ENCODE measurements at places on chromosomes 2 and 18. TPM values are rescaled to one million over a fixed set of nuclear protein-coding genes. Genes with fewer than 3 reads are reported as not detected.

DNA sequence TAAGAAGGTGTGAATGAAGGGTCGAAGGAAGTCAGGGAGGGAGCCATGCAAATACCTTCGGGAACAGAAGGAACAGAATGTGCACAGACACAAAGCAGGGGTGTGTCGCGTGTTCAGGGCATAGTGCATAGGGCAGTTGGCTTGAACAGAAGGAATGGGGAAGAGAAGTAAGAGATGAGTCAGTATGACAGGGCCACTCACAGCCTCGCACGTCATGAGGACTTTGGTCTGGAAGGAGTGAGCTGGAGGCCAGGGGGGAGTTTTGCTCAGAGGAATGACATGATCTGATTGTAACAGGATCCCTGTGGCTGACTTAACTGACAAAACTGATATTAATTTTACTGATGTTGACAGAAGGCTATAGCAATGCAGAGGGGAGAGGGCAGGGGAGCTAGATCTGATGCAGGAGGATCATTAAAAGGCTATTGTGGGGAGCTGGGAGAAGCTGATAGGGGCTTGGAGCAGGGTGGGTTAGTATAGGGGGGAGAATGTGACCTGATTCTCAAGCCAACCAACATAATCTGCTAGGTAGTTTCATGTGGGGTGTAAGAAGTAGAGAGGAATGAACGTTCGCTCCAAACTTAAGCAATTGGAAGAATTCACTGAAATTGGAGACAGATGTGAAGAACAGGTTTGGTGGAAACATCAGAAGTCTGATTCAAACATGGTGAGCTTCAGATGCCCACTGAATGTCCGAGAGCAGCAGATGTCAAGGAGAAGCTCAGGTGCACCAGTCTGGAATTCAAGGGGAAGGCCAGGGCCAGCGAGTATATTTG lies 60.4 kb upstream of the COPS8 start:
- H3K36me3 ChIP-seq = no peaks in the 10 kb centered on the region
- no peak for DNase-seq
- H3K27ac ChIP-seq = no peak overlapping the region
- no peaks in the 10 kb centered on the region for H3K4me1 ChIP-seq
- no peak overlapping the region for H3K4me3 ChIP-seq

DNA sequence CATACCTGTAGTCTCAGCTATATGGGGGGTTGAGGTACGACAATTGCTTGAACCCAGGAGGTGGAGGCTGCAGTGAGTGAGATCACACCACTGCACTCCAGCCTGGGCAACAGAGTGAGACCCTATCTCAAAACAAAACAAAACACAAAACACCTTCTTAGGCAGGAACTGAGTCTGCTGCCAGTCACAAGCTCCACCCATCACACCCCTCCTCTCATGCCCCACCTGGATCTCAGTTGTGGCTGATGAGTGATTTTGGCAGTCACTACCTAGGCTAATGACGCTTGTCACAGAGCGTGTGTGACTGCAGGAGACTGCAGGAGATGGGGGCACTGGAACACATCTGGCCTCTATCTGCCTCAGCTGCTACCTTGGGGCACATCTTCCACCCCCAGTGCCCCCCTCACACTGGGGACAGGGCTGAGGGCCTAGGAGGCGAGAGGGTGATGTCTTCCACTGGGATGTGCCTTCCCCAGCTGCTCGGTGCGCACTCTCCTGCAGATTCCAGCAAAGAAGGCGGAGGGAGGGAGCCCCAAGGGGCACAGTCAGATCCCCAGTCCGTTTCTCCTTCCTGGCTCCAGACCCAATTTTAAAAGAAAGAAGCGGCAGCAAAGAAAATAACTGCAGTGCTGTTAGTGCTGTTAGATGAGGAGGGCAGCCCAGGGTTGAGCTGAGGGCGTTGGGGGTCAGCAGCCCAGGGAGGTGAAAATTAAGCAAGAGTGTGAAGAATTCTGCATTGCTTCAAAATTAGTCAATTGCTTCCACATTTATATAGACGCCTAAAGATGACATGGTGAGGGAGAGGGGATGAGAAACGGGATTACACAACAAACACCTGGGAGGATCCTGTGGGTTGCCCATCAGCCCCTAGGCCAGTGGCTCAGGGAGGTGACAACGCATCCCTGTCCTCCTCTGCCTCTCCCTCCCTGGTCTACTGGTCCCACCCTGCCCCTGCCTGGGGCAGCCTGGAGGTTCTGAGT lies 143.6 kb upstream of the HAAO start:
- DNase-seq = no peak
- no peak overlapping the region for H3K4me3 ChIP-seq
- no peaks in the 10 kb centered on the region for H3K36me3 ChIP-seq
- peak overlapping the region; percentile 8 for H3K27ac ChIP-seq
- peaks cover 55% of the 10 kb centered on the region for H3K4me1 ChIP-seq

GRCh38 chr2:62099523-62100175 lies 96.3 kb upstream of the B3GNT2 start:
- no peak overlapping the region for H3K4me3 ChIP-seq
- DNase-seq = no peak
- H3K36me3 ChIP-seq = no peaks in the 10 kb centered on the region
- H3K27me3 ChIP-seq = no peaks in the 10 kb centered on the region
- H3K4me1 ChIP-seq = no peaks in the 10 kb centered on the region

Gene IL36B
- total RNA-seq = not detected

DNA sequence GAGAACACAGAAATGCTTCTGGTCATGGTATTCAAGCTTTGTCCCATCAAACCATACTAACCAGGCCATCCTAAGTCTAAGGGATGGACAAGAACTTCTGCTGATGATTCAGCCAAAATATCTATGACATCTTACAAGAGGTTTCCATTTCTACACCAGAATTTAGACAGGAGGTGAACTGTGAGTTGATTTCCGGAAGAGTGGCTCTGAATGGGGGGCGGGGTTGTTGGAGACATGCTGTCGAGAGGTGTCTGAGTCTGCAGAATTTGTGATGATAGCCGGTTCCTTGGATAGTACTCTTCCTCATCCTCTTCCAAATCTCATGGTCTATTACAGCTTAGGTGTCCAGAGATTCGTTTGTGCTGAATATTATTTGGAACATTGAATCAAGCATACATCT lies 408.7 kb upstream of the TCF4 start:
- no peak overlapping the region for H3K27ac ChIP-seq
- no peaks in the 10 kb centered on the region for H3K36me3 ChIP-seq
- no peak overlapping the region for H3K4me3 ChIP-seq
- H3K27me3 ChIP-seq = no peaks in the 10 kb centered on the region
- DNase-seq = no peak

DNA sequence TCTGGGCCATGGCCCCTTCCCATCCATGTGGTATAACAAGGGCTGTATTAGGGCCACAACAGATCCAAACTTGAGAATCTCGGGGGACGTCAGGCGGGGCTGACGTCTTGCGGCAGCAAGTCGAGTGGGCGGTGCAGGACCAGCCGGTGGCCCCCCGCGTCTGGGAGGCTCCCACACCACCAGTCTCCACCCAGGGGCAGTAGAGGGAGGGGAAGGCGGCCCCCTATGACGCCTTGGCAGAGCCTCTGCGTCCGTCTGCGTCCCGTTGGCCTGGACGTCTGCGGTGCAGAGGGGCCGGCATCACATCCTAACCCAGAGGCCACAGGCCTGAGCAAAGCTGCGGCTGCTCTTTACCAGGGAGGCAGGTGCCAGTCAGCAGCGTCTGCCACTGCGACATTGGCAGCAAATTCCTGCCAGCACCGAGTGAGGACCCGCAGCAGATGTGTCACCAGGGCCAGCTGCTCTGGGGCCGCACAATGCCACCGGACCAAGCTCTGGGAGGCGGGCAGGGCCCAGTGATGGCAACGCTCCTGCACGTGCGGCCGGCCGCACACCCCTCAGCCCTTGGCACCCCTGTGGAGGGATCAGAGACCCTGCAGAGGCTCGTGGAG lies 73.8 kb downstream of the KCNG2 start:
- no peaks in the 10 kb centered on the region for H3K4me1 ChIP-seq
- H3K36me3 ChIP-seq = no peaks in the 10 kb centered on the region
- no peak overlapping the region for H3K4me3 ChIP-seq
- no peak for DNase-seq

- no peak for DNase-seq
- peaks cover 47% of the 10 kb centered on the region for H3K27me3 ChIP-seq
- no peaks in the 10 kb centered on the region for H3K36me3 ChIP-seq
- H3K27ac ChIP-seq = no peak overlapping the region
- H3K4me3 ChIP-seq = no peak overlapping the region
Measured at GRCh38 chr2:232898592-232899543, 28.8 kb downstream of the SNORC start.

DNA sequence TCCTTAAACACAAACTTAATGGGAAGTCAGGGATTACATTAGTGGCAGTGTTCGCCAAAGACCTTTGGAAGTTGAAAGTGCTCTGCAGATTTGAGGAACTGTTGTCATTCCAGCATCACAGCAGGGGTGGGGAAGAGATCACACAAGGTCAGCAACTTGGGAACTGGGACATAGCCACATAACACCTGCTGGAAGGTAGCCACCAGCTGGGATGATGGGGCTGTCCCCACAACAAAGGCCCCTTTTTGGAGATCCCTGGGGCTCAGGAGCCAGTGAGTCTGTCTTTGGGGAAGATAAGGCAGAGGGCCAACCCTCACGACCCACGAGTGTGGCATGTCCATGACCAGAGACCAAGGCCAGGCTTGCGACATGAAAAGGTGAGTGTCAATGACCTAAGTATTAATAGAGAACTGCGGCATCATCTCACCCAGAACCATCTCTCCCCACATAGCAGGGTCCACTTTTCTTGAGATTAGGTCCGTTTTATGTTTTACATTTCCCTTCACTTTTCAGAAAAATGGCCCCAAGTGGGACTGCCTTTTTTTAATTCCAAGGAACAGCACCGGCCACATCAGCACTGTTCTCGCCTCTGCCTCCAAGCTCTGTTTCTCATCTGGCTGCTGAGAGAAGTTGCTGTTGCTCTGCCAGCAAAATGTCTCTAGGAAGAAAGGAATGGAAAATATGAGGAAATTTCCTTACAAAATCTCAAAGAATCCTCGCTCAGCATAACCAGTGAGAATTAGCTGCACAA lies 106.9 kb downstream of the GFPT1 start:
- H3K27ac ChIP-seq = no peak overlapping the region
- no peaks in the 10 kb centered on the region for H3K36me3 ChIP-seq
- no peaks in the 10 kb centered on the region for H3K27me3 ChIP-seq

DNA sequence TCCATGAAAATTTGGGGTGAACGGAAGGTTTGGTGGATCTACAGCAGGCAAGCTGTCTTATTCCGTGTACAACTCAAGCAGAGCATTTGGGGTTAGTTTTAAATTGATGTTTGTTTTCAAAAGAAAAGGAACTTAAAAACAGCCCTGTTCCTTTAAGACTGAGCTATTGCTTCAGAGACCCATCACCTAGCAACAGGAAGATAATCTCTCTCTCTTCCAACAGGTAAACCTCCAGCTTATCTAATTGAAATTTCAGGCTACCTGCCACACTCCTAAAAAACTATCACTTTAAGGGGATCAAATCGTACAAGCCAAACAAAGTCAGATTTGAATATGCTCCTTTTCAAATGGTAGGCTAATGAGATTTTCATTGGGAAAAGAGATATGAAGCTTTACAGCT lies 101.8 kb downstream of the RNF152 start:
- no peak overlapping the region for H3K4me3 ChIP-seq
- no peak for DNase-seq
- no peaks in the 10 kb centered on the region for H3K27me3 ChIP-seq

DNA sequence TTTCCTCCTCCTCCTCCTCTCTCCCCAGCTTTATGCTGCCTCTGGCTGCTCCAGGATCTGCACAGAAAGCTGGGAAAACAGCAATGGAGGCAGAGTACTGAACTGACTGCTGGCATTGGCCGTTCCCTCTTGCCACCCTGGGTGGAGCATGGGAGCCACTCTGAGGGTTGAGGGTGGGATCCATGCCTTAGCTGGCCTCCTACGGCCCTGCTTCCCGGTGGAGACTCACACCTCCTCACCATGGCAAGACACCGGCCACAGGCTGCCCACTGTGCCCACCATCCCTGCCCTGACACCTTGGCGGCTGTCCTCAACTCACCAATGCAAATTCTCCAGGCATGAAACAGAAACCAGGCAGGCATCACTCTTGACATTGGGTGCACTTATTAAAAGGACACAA lies 832.3 kb upstream of the ID2 start:
- H3K36me3 ChIP-seq = no peaks in the 10 kb centered on the region
- no peak overlapping the region for H3K4me3 ChIP-seq
- H3K4me1 ChIP-seq = no peaks in the 10 kb centered on the region
- H3K27ac ChIP-seq = no peak overlapping the region
- DNase-seq = peak; percentile 81

DNA sequence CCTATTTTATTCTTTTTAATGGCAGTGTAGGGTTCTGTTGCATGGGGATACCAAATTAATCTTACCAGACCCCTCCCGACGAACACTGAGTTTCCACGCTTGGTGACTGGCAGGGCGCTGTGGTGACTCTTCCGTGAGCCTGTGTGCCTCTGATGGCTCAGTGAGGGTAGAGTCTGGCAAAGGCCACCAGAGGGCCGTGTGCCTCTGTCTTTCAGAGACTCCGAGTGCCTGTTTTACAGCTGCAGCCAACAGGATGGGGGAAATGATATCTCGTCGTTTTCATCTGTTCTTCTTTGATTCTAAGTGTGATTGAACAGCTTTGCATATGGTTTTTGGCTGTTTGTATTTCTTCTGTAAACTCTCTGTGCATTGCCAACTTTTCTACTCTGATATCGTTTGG lies 99.8 kb downstream of the ZNF236 start:
- no peaks in the 10 kb centered on the region for H3K4me1 ChIP-seq
- DNase-seq = no peak
- peaks cover 39% of the 10 kb centered on the region for H3K36me3 ChIP-seq
- H3K27me3 ChIP-seq = no peaks in the 10 kb centered on the region

DNA sequence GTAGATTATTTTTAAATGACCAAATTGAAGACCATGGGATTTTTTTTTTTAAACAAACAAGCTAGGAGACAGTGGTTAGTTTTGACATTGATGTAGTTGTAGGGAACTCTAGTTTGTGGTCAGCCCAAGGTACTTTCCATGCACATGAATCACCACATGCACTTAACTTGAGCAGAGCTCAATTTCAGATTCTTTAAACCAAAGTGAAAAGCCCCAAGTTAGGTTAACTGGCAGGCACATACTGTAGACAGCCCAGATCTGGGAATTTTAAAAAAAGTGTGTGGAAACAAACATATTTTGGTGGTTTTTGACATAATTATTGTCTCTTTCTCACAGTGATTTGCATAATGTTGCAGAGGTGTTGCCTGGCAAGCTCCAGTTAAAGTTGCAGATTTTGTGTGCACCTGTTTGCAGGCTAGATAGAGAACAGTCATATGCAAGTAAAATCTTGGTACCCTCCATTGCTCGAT lies 88.4 kb downstream of the BCL2L11 start:
- H3K36me3 ChIP-seq = no peaks in the 10 kb centered on the region
- no peaks in the 10 kb centered on the region for H3K27me3 ChIP-seq
- no peak overlapping the region for H3K4me3 ChIP-seq
- DNase-seq = peak; percentile 34

Gene MDH1B
- total RNA-seq = 0.19 TPM

- DNase-seq = no peak
- H3K4me1 ChIP-seq = peaks cover 67% of the 10 kb centered on the region
- H3K27ac ChIP-seq = peak overlapping the region; percentile 28
- no peak overlapping the region for H3K4me3 ChIP-seq
Measured at GRCh38 chr2:113896791-113897190, 6.9 kb downstream of the ACTR3 start.

DNA sequence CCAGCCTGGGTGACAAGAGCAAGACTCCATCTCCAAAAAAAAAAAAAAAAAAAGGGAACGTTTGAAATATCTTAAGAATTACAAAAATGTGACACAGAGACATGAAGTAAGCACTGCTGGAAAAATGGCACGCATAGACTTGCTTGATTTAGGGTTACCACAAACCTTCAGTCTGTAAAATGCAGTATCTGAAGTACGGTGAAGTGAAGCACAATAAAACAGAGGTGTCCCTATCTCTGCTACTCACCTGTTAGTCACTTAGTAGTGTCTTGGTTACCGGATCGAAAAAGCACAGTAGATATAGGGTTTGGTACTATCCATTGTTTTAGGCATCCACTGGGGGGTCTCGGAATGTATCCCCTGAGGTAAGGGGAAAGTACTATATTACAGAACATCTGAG lies 11.6 kb upstream of the GREB1L start:
- no peaks in the 10 kb centered on the region for H3K36me3 ChIP-seq
- H3K4me3 ChIP-seq = no peak overlapping the region
- H3K27me3 ChIP-seq = no peaks in the 10 kb centered on the region
